LoVo (cell line): ENCODE measurements at places on chromosomes 2 and 18.
A peak's percentile ranks its signal among the peaks of the same experiment; 100 is the strongest.

GRCh38 chr2:122704109-122704563 is 948.7 kb downstream of the TSN start:
- DNase-seq, result no peak

- DNase-seq, result no peak
Observed at GRCh38 chr2:58033530-58033929, 13.1 kb upstream of the VRK2 start.

GRCh38 chr18:62331581-62332356 is 6.7 kb downstream of the TNFRSF11A start:
- DNase-seq, result no peak

DNA sequence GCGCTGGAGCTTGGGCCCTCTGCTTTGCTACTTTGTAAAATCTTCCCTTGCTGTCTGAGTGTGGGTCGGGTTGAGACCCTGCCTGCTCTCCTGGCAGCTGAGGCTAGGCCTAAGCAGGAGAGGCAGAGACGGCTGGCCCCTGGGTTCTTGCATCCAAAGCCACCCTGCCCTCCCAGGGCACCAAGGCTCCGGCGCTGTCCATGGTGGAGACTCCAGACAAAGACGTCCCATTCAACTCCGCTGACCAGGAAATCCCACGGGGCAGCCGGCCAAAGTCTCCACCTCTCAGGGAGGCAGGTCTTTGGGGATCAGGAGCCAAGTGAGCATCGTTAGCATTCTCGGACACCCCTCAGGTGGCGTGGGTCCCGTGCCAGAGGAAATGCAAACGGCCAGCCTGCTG is 2.6 kb upstream of the PRLH start:
- DNase-seq, result peak; percentile 4

- DNase-seq, result peak; percentile 56
Observed at GRCh38 chr2:156333951-156334495, 1.5 kb upstream of the NR4A2 start.

DNA sequence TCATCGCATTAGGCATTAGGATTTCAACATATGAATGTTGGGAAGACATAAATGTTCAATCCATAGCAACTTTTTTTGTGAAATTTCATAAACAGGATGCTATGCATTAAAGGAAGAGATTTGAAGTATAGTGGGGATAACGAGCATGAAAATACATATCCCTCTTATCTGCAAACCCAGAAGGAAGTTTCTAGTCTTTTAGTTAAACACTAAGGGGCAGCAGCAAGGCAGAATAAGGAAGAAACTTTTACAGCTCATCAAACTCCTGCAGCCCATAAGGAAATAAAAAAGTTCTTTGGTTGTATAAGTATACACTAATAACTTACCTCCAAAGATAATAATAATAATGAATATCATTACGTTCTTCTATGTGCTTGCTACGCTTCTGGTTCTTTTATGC is 81.5 kb downstream of the CD226 start:
- DNase-seq, result no peak

DNA sequence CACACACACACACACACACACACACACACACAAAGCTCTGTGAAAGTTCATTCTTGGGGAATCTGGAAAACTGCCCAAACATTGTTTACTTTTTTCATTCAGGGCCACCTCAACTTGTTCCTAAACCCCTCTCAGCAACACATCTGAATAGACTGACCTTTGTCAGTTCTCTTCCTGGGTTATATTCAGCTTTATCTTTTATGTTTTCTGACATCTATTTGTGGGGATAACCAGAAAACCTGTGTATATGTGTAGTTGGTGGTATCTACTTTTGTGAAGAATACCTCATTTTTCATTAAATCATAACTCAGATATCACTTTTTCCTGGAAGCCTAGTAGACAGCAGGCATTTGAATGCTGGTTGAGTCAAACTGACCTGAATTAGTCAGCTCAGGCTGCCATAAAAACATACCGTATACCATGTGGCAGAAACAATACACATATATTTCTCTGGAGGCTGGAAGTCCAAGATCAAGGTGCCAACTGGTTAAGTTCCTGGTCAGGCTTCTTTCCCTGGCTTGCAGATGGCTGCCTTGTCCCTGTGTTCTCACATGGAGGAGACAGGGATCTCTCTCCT is 11.0 kb upstream of the RNF144A start:
- DNase-seq, result no peak

DNA sequence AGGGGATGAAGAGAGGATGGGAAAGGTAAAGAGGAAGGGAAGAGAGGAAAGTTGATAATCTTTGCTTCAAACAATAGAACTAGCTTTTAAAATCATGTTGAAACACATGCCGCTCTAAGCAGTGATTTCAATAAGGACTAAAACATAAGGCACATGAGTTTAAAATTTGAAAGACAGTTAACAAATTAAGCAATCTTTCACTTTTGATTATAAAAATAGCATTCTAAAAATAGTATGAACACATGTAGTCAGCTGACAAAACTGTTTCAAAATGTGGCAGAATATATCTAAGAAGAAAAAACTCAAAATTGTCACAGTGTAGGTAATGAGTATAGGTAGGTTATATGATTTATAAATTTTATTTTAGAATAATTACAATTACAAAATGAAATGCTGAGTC is 25.3 kb downstream of the PSME4 start:
- DNase-seq, result no peak

- DNase-seq, result no peak
Observed at GRCh38 chr2:233037078-233037477, 4.6 kb downstream of the NEU2 start.

DNA sequence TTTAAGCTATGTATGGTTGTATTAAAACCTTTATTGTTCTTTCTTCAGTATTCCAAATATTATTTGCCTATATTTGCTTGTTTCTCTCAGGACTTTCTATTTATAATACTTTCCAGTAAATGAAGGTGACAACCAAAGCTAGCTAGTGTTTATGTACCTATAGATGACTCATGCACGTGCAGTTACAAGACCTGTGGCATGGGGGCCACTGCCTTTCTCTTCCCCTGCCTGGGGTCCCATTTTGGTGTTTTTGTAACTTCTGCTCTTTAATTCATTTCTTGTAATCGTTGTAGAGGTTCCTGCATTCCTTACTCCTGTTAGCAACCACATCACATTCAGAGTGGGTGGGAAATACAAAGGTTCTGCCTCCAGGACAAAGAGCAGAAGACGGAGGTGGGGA is 364.6 kb downstream of the PTPRM start:
- no peak for DNase-seq

GRCh38 chr2:6077585-6077984 is 385.4 kb downstream of the SOX11 start:
- no peak for DNase-seq

DNA sequence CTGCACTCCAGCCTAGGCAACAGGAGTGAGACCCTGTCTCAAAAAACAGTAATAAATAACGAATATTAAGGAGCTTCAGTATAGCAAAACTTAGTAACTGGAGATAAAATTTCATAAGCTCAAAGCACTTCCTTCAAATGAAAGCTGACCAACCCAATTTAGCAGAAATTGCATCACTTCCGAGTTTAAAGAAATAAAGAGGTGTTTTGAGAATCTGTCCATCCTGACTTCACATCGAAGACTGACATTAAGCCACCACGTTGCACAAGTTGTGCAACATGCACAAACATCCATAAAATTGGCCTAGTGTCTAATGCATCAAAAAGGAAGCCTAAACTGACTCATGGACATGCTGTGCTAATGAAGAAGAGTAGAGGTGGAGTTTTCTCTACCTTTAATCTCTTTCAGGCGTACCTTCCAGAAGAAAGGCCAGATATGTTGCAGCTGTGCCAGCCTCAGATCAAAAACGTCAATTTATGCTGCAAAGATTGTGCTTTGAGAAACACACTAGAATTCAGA is 7.7 kb upstream of the DSG3 start:
- DNase-seq, result no peak

GRCh38 chr2:160365716-160366367 is 127.8 kb downstream of the RBMS1 start:
- peak; percentile 42 for DNase-seq

GRCh38 chr2:63132020-63132419 is 81.4 kb downstream of the OTX1 start:
- DNase-seq, result no peak

DNA sequence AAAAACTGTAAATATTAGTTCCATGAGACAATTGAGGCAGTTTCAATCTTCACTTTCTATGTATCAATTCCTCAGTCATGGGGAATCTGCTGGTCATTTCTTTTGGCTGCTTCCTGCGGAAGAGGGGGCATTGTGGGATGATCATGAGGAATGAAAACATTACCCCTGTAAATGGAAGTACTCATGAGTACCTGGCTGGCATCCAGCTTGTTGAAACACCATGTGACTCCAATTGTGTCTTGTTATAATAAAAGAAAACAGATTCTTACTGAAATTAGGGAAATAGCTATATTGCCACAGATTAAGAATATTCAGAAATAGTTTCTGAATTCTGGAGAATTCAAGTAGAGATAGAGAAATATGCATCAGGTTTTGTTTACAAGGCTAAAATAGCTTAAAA is 41.6 kb upstream of the GPR39 start:
- no peak for DNase-seq

DNA sequence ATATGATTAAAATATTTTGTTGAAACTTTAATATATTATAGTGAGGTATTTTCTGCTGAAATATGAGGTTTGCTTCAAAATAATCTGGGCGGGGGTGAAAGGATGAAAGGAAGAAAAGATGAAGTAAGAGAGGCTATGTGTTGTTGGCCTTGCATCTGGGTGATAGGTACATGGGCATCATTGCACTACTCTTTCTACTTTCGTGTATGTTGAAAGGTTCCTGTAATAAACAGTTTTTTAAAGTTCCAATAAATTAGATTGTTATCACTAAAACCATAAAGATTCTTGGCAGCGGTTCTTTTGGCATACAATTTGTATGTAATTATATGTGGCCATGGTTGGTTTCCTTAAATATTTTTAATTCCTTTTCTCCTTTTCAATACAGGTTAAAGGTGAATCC is 23.6 kb upstream of the MSH2 start:
- no peak for DNase-seq

GRCh38 chr2:163314712-163315111 is 421.1 kb downstream of the FIGN start:
- no peak for DNase-seq

DNA sequence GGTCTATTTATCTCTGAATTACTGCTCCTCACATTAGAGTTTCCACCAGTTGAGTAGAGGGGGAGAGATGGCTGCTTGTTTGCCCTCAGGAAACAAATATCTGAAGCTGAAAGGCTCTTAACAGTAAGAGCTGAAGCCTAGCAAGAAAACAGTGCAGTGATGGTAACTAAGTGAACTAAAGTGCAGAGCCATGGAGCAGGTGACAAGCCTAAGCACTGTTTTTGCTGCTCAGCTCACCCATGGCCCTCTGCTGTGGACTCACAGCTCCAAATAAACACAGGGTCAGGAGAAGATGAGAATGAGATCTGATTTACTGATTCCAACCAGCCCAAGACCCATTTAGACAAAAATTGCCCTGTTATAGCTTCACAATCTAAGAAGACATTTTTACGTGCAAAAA is 118.4 kb downstream of the ETAA1 start:
- no peak for DNase-seq

GRCh38 chr2:218878926-218879761 is 1.5 kb upstream of the WNT10A start:
- DNase-seq, result no peak

- no peak for DNase-seq
Observed at GRCh38 chr2:129758784-129759471, 220.5 kb upstream of the RAB6C start.

DNA sequence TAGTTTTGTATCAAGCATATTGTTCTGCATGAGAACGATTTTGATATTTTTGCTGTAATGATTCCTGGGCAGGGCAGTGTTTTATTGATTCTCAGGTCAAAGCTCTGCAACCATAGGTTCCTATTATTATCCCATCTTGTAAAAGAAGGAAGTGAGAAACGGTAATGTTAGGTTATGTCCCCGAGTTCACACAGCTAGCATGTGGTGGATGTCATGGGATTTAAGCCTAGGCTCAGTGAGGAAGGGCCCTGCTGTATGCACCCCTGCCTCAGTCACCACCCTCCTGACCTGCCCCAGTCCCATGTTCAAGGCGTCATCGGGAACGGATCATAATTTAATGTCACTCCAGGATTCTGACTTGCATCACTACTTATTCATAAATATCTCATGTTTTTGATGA is 10.7 kb downstream of the ACP1 start:
- DNase-seq, result no peak

DNA sequence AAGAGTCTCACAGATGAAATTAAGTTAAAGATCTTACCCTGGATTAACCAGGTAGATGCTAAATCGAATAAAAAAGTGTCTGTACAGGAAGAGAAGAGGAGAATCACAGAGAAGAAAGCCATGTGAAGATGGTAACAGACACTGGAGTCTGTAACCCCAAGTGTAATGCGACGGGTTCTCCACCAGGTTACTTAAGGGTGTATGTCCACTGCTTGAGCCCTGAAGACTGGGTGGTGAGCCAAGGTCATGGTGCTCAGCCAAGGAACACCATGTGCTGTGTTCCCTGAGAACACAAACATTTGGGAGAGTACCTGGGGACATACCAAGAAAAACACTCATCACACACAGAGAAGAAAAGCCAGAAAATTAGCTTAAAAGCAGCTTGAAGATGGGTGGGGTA is 8.2 kb upstream of the ACADL start:
- DNase-seq, result no peak
